ENCODE measurements at places on chromosomes 5 and 9.

- DNase-seq, result no peak
These were observed 76.7 kb upstream of the UNC5A start for GRCh38 chr5:176733406-176734262.

DNA sequence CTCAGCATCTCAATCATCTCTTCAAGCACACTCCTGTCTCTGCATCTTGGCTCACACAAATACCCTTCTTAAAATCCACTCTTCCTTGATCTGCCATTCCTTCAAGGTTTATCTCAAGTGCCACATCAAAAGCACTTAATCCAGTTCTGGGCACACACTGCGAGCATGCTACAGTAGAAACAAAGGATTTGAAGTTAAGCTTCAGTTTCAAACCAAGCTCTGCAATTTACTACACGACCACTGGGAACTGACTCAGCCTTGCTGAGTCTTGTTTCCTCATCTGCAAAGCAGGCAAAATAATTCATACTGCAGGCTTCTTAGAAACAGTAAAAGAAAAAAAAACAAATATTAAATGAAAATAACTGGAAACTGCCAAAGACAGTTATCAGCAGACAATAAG is 50.5 kb upstream of the CTNNAL1 start:
- no peak for DNase-seq

GRCh38 chr5:82713811-82714210 is 363.4 kb downstream of the TMEM167A start:
- no peak for DNase-seq

GRCh38 chr9:116116393-116116792 is 37.2 kb upstream of the PAPPA start:
- no peak for DNase-seq
